ENCODE measurements at places on chromosomes 12 and 14. TPM values are rescaled to one million over a fixed set of nuclear protein-coding genes. Genes with fewer than 3 reads are reported as not detected.

Gene SMARCC2
- 154 TPM for total RNA-seq

DNA sequence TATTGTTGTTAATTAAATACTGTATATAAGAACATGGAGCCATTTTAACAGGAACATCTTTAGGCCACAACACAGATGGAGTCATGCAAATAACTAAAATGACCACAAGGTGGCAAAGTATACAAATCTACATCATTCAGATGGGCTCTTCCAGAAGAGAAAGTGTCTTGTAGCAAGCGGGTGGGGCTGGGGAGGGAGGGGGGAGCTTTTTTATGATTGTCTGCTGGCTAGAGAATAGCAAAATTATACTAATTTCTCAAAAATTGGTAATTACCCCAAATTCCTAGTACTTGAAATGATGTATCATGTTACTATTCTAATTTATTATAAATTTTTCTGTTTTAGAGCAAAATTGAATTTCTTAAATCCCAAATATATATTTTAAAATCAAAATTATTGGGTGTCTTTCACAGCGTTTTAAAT lies 378.7 kb downstream of the PRKD1 start:
- H3K27me3 ChIP-seq: no peaks in the 10 kb centered on the region
- no peaks in the 10 kb centered on the region for H3K36me3 ChIP-seq
- DNase-seq: no peak
- H3K4me3 ChIP-seq: no peak overlapping the region
- no peaks in the 10 kb centered on the region for H3K4me1 ChIP-seq

Gene FAM186B
- total RNA-seq: 0.18 TPM

GRCh38 chr14:37369425-37369824 lies 171.7 kb downstream of the MIPOL1 start:
- DNase-seq: no peak
- no peak overlapping the region for H3K27ac ChIP-seq
- no peak overlapping the region for H3K4me3 ChIP-seq
- H3K27me3 ChIP-seq: no peaks in the 10 kb centered on the region
- no peaks in the 10 kb centered on the region for H3K36me3 ChIP-seq

Gene RHOJ
- total RNA-seq: not detected

DNA sequence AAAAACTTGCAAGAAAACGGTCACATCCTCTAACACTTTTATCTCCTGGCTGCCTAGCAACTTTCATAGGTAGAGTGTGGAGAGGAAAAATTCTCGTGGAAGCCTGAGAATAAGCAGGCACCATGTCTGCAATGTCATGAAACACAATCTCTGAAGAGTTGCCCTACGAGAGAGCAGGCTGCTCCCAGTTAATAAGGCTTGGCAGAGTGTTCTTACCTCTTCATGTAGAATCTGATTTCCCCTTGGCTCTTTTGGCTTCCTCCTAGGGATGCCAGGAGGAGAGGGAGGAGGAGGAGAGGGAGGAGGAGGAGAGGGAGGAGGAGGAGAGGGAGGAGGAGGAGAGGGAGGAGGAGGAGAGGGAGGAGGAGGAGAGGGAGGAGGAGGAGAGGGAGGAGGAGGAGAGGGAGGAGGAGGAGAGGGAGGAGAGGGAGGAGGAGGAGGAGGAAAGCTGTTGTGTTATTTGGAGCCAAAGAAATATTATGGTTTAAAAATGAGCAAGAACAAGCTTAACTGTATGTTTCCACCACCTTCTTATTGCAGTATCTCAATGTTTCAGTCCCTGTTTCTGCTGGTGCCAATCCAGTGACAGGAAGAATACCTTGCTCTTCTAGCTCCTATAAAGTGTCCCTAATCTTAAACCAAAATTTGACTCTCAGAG lies 52.9 kb downstream of the EGLN3 start:
- H3K4me1 ChIP-seq: peaks cover under 1% of the 10 kb centered on the region
- H3K36me3 ChIP-seq: no peaks in the 10 kb centered on the region
- H3K4me3 ChIP-seq: no peak overlapping the region
- no peak overlapping the region for H3K27ac ChIP-seq

DNA sequence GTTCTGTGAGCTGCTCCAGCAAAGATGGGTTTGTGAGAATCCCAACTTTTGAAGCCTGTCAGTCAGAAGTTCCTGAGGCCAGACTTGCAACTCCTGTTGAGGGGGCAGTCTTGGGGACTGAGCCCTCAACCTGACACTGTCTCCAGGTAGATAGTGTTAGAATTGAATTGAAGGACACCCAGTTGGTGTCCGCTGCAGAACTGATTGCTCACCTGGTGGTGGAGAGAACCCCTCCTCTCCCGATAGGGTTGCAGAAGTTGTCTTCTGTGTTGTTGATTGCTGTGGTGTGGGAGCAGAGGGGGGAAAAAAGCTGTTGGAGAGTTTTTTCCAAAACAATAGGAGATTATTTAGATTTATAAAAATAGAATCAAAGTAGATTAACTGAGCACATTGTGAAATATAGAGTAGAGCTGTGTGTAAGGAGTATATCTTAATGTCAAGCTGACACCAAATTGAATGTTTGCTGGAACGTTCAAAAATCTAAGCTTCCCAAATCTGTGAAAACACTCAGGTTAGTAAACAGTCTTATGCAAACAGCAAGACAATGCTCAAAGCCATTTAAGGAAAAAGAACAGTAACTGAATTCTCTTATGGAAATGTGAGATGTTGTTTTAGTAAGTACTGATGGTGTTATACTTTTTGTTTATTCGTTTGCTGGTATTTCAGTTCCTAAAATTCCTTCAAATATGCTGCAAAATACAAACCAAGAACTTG lies 18.6 kb downstream of the HIF1A start:
- H3K27ac ChIP-seq: no peak overlapping the region
- no peak for DNase-seq
- H3K27me3 ChIP-seq: no peaks in the 10 kb centered on the region
- H3K36me3 ChIP-seq: peaks cover 16% of the 10 kb centered on the region

- DNase-seq: no peak
- H3K4me1 ChIP-seq: peaks cover 12% of the 10 kb centered on the region
- no peaks in the 10 kb centered on the region for H3K36me3 ChIP-seq
- peaks cover 4% of the 10 kb centered on the region for H3K27me3 ChIP-seq
- no peak overlapping the region for H3K4me3 ChIP-seq
- H3K27ac ChIP-seq: no peak overlapping the region
Observed at GRCh38 chr12:3012786-3013185, 53.6 kb downstream of the TEAD4 start.

- H3K27ac ChIP-seq: no peak overlapping the region
- no peak for DNase-seq
- H3K36me3 ChIP-seq: no peaks in the 10 kb centered on the region
- H3K27me3 ChIP-seq: no peaks in the 10 kb centered on the region
- H3K4me3 ChIP-seq: no peak overlapping the region
Observed at GRCh38 chr12:57574795-57575194, 16.2 kb upstream of the PIP4K2C start.

Gene TPH2
- not detected for total RNA-seq

- H3K4me1 ChIP-seq: no peaks in the 10 kb centered on the region
- H3K27me3 ChIP-seq: no peaks in the 10 kb centered on the region
- H3K27ac ChIP-seq: no peak overlapping the region
- H3K4me3 ChIP-seq: no peak overlapping the region
- no peak for DNase-seq
Observed at GRCh38 chr14:43877351-43877960, 629.6 kb downstream of the FSCB start.

GRCh38 chr14:58297412-58297761 lies 968 bp upstream of the ARID4A start:
- DNase-seq: no peak
- no peaks in the 10 kb centered on the region for H3K27me3 ChIP-seq
- no peak overlapping the region for H3K4me3 ChIP-seq
- no peak overlapping the region for H3K27ac ChIP-seq
- H3K36me3 ChIP-seq: peaks cover 47% of the 10 kb centered on the region
- peaks cover 32% of the 10 kb centered on the region for H3K4me1 ChIP-seq

Gene PWP1
- total RNA-seq: 40.9 TPM

Gene TMEM132C
- not detected for total RNA-seq

Gene ACOT2
- total RNA-seq: 11.3 TPM

- H3K36me3 ChIP-seq: no peaks in the 10 kb centered on the region
- no peak overlapping the region for H3K27ac ChIP-seq
- no peak for DNase-seq
Observed at GRCh38 chr14:59037086-59037485, 151.4 kb upstream of the DAAM1 start.

DNA sequence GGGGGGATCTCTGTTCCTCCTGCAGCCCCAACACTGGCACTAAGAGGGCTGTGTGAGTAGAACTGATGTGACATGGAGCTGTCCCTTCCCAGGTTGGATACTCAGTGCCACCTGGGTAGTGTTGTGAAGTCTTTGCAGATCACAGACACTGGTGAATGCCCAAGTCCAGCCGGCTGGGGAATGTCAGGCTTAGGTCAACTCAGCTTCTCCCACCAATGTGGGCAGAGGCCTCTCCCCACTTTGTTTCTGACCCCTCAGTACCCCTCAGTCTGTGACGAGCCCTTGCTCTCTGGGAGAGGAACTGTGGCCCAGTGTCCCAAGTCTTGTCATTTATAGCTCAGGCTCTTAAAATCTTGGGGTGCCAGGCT lies 11.3 kb downstream of the SLC25A29 start:
- H3K27me3 ChIP-seq: no peaks in the 10 kb centered on the region
- H3K27ac ChIP-seq: no peak overlapping the region
- no peak overlapping the region for H3K4me3 ChIP-seq
- no peaks in the 10 kb centered on the region for H3K36me3 ChIP-seq
- H3K4me1 ChIP-seq: no peaks in the 10 kb centered on the region

DNA sequence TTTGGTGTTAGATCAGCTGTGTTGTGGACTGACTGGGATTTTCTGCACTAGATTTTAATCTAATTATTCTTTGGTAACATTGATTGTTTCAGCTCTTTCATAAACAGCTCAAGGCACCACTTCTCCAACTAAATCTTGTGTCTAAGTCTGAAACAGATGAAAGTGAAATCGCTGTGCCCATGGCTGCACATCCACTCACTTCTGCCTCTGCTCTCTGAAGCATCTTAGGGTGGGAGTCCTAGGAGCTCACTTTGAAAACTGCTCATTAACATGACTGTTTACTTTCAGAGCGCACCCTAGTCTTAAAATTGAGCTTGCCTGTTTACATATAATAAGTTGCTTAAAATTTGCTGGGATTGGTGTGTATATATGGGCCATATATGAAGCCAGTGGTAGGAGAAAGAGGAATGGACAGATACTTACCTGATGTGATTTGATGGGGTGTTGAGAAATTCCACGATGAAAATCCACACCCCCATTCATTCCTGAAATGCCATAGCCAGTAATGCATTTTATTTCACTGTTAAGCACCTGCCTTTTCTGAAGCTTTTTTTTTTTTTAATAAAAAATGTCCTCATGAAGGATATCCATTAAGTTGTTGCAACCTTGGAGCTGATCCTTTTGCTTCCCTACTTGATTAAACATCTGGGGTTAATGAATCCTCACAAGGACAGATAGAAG lies 52.8 kb downstream of the PPFIBP1 start:
- H3K27me3 ChIP-seq: no peaks in the 10 kb centered on the region
- peaks cover 3% of the 10 kb centered on the region for H3K36me3 ChIP-seq
- H3K27ac ChIP-seq: no peak overlapping the region
- H3K4me3 ChIP-seq: no peak overlapping the region

- H3K27ac ChIP-seq: no peak overlapping the region
- no peaks in the 10 kb centered on the region for H3K36me3 ChIP-seq
- no peaks in the 10 kb centered on the region for H3K4me1 ChIP-seq
- no peak for DNase-seq
- no peak overlapping the region for H3K4me3 ChIP-seq
- H3K27me3 ChIP-seq: peaks cover 26% of the 10 kb centered on the region
Observed at GRCh38 chr12:13242936-13243335, 46.4 kb downstream of the EMP1 start.

DNA sequence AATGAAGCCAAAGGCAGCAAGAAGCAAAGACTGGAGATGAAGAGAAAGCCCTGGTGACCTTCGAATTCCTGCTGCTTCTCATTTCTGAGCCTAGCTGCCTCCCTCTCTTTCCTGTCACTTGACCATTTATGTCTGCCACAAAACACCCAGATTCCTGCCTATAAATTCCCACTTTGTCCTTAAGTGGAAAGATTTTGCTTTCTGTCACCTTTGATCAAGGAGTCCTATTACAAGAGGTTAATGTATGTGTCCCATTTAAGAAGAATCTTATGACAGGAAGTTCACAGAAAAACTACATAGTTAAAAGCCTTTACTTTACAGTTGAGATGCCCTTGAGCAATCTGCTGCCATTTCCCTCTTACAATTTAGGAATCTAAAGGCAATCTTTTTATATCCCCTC lies 155.7 kb downstream of the GALC start:
- DNase-seq: no peak
- no peak overlapping the region for H3K4me3 ChIP-seq
- no peaks in the 10 kb centered on the region for H3K4me1 ChIP-seq
- H3K27ac ChIP-seq: no peak overlapping the region
- H3K36me3 ChIP-seq: no peaks in the 10 kb centered on the region

GRCh38 chr14:79740066-79740601 lies 471.2 kb downstream of the DIO2 start:
- no peak overlapping the region for H3K4me3 ChIP-seq
- H3K36me3 ChIP-seq: no peaks in the 10 kb centered on the region

Measured in activated CD8-positive, alpha-beta T cell treated with anti-CD3 and anti-CD28 coated beads, Interleukin-2, amount 10 ng/mL, durations not matched to agents 7 days and 5 days (primary cell).